Tibial nerve (tissue), 4 donors: ENCODE measurements at places on chromosomes 7 and 10.

DNA sequence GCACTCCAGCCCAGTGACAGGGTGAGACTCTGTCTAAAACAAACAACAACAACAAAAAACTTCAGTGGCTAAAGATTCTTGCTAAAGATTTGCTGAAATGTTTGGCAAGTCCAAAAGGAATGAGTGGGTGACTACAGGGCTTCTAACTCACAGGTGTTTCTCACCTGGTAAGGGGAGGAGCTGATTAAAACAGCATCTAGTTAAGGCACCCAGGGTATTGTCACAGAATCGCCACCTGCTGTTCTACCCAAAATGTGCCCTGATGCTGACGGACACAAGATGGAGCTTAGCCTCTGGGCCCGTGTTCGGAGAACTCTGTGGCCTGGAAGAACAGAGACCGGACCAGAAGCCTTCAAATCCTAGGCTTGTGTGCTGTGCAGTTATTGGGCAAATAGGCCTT is 336.0 kb upstream of the GALNT17 start:
- DNase-seq = no peak
- no peaks in the 10 kb centered on the region for H3K36me3 ChIP-seq
- H3K4me1 ChIP-seq = no peaks in the 10 kb centered on the region
- H3K27ac ChIP-seq = no peak overlapping the region
- no peak overlapping the region for H3K4me3 ChIP-seq

DNA sequence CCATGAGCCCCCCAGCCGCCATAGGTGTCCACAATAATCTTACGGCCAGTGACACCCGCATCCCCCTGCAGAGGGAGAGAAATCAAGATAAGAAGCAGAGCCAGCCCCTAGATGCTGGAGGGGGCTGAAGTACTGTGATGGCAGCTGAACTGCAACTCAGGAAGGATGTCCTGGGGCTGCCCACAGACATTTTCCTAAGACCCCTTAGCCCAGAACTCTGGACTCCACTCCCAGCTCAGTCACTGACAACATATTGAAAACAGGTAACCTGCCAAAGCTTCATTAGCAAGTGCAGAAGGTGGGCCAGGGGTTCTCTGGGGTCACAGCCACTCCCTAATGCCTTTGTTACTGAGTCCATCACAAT is 14.3 kb downstream of the MAT1A start:
- H3K36me3 ChIP-seq = no peaks in the 10 kb centered on the region
- no peaks in the 10 kb centered on the region for H3K27me3 ChIP-seq
- no peaks in the 10 kb centered on the region for H3K4me1 ChIP-seq

- no peaks in the 10 kb centered on the region for H3K36me3 ChIP-seq
- no peak overlapping the region for H3K27ac ChIP-seq
- no peak for DNase-seq
Observed at GRCh38 chr10:24494777-24495176, 228.9 kb downstream of the ARHGAP21 start.

- H3K4me3 ChIP-seq = no peak overlapping the region
- H3K27ac ChIP-seq = no peak overlapping the region
- no peaks in the 10 kb centered on the region for H3K27me3 ChIP-seq
- peaks cover under 1% of the 10 kb centered on the region for H3K4me1 ChIP-seq
Observed at GRCh38 chr10:5782174-5782573, 31.1 kb downstream of the GDI2 start.

- no peak for DNase-seq
- H3K4me1 ChIP-seq = no peaks in the 10 kb centered on the region
- no peak overlapping the region for H3K27ac ChIP-seq
Observed at GRCh38 chr10:52598936-52599335, 173.6 kb downstream of the MBL2 start.

DNA sequence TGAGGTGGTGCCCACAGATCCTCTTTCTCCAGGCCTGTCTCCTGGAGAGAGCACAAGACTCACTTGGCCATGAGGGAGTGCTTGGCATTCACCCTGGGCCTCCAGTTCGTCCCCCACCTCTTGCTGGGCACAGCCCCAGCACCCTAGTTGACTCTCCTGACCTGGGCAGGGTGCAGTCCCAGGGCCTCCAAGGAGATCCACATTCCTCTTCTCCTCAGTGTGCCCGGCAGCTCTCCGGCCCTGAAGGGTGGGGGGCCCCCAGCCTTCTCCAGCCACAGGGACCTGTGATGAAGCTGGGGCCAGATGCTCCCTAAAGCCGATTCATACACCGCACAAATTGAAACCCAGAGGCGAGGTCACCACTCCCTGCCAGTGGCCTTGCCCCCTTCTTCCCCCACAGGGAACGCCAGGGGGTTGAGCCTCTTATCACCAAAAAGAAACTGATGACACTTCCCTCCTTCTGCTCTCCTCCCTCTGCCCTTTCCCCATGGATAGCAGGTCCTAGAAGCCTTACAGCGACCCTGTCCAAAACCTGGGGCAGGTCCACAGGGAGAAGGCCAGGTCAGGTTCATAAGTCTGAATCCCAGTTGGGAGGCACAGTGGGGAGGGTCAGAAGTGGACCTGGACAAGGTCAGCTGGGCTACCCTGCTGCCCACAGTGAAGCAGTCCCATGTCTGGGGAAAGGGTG is 3.1 kb downstream of the EN2 start:
- no peak for DNase-seq
- H3K36me3 ChIP-seq = no peaks in the 10 kb centered on the region
- peaks cover 92% of the 10 kb centered on the region for H3K27me3 ChIP-seq
- H3K27ac ChIP-seq = no peak overlapping the region
- no peak overlapping the region for H3K4me3 ChIP-seq

GRCh38 chr10:122164023-122164601 is 107.0 kb upstream of the BTBD16 start:
- peak overlapping the region; percentile 52 for H3K4me3 ChIP-seq
- H3K36me3 ChIP-seq = no peaks in the 10 kb centered on the region
- H3K27me3 ChIP-seq = no peaks in the 10 kb centered on the region

DNA sequence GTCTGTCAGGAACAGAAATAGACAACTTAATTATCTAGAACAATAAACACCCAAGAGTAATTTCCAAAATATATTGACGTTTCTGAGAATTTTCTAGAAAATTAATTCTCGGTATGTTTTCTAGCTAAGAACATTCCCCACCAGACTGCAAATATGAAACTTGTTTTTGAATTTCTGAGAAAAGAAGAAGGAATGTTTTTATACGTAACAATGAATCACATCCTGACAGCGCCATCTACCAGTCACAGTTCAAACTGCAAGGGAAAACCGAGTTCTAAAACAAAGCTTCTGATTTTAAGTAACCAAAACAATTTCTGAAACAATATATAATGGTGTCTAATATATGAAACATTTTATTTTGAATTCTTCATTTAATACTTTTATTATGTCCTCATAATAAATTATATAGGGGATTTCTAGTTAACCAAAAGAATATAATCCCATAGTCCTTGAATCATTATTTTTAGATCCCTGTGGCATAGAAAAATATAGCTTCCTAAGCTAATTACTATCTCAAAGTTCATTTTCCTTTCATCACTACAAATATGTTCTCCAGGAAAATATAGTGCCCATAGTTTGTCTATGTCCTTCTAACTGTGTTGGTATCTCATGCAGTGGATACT is 34.5 kb upstream of the MEOX2 start:
- H3K36me3 ChIP-seq = no peaks in the 10 kb centered on the region
- DNase-seq = peak; percentile 68
- no peaks in the 10 kb centered on the region for H3K27me3 ChIP-seq

GRCh38 chr10:130254243-130254642 is 118.1 kb downstream of the GLRX3 start:
- H3K4me1 ChIP-seq = no peaks in the 10 kb centered on the region
- H3K4me3 ChIP-seq = no peak overlapping the region
- no peak overlapping the region for H3K27ac ChIP-seq

DNA sequence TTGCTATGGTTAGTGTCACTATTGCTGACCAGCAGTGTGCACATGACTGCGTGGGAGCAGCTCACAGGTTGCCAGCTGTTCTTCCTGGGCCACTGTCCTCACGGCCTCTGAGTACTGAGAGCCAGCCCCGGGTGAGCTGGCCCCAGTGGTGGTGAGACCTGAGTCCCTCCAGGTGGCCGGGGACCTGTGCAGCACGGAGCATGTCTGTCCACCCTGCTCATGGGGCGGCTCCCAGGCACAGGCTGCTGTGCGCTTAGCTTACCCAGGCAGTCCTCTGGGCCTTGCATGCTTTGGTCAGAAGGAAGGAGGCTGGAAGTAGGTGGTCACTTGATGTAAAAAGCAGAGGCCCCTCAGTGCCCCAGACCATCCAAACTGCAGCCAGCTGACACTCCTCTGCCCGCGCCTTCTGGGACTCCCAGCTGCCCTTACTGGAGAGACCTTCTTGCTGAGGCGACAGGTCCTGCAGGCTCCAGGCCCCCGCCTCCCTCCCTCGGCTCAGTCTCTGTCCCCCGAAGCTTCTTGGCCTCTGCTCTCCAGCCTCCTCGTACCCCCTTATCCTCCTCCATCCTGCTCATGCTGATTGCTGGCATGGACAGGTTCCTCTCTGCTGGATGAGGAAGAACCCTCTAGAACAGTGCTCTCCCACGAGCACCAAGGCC is 30.9 kb upstream of the DPYSL4 start:
- H3K27ac ChIP-seq = no peak overlapping the region
- DNase-seq = no peak
- no peaks in the 10 kb centered on the region for H3K27me3 ChIP-seq
- no peak overlapping the region for H3K4me3 ChIP-seq

DNA sequence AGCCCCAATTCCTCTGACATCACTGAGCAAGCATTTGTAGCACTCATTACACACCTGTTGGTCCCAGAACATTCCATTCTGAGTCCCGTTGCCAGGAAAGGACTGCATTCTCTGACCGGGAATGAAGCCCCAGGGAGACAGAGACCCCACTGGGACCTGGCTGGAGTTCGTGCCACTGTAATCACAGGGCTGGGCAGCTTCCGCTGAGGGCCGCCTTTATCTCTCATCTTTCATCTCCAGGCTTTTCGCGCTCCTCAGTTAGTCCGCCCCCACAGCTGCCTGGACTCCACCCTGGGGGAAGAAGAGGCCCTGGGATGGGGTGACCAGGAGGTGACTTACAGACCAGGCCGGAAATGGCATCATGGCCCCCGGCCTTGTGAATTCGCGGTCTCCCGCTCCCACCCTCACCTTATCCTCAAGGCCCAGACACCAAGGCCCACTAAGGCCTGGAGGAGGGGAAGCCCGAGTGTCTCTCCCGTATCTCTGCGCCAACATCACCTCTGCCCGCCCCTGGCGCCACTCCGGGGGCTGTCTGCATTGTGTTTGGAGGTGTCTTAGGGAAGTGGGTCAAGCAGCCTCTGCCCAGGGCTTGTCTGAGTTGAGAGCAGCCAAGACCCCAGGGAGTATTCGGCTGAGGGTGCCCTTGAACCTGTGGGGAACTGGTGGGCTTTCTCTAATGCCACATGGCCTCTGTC is 75.4 kb downstream of the PROSER2 start:
- no peak overlapping the region for H3K4me3 ChIP-seq
- H3K4me1 ChIP-seq = no peaks in the 10 kb centered on the region
- no peak for DNase-seq
- H3K36me3 ChIP-seq = no peaks in the 10 kb centered on the region
- H3K27me3 ChIP-seq = no peaks in the 10 kb centered on the region

DNA sequence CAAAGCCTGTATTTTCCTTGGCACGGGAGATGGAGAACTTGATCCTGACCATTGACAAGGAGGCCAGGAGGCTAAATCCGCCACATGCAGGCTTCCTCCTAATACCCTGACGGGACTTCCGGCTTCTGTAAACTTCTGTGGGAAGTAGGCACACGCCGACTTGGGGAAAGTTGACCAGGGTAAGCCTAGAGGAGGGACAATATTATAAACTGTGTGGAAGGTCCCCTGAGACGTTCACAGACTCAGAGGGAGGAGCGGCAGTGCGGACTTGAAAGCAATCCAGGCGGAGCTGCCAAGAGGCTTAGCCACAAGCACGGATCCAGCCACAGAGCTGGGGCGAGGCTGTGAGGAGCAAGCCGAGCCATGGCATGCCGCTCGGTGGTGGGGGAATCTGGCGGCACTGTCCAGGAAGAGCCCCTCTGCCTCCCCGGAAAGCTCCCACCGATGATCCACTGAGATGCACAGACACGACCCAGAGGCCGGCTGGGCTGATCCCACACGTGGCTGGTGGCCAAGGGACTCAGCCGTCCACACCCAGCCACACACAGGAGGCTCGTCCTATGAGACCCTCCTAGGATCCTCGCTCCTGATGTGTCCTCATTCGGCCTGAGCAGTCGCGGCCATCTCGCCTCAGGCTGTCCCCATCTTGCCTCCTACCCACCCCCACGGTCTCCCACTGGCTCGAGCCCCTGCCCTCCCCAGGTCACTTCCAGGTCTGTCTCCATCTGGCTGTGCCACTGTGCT is 40.0 kb upstream of the INSIG1 start:
- H3K27me3 ChIP-seq = no peaks in the 10 kb centered on the region
- no peaks in the 10 kb centered on the region for H3K36me3 ChIP-seq
- peaks cover 29% of the 10 kb centered on the region for H3K4me1 ChIP-seq

DNA sequence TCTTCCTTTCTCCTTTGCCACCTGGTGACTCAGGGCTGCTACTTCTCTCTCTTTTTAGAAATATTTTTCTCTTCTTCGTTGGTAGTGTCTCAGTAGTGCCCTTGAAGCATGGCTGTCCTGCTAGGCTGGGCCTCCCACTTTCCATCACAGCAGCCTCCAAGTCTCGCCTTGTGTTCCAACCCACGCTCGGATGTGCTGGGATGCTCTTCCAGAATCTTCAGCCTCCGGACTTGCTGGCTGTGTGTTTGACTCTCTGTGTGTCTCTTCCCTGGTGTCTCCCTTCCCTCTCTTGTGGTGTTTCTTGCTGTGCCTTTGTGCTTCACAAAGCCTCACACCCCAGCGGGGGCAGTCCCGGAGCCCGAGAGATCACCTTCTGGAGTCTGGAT is 100.5 kb downstream of the INPP5A start:
- H3K36me3 ChIP-seq = no peaks in the 10 kb centered on the region
- H3K4me1 ChIP-seq = peaks cover 13% of the 10 kb centered on the region
- H3K27ac ChIP-seq = no peak overlapping the region
- no peak for DNase-seq

DNA sequence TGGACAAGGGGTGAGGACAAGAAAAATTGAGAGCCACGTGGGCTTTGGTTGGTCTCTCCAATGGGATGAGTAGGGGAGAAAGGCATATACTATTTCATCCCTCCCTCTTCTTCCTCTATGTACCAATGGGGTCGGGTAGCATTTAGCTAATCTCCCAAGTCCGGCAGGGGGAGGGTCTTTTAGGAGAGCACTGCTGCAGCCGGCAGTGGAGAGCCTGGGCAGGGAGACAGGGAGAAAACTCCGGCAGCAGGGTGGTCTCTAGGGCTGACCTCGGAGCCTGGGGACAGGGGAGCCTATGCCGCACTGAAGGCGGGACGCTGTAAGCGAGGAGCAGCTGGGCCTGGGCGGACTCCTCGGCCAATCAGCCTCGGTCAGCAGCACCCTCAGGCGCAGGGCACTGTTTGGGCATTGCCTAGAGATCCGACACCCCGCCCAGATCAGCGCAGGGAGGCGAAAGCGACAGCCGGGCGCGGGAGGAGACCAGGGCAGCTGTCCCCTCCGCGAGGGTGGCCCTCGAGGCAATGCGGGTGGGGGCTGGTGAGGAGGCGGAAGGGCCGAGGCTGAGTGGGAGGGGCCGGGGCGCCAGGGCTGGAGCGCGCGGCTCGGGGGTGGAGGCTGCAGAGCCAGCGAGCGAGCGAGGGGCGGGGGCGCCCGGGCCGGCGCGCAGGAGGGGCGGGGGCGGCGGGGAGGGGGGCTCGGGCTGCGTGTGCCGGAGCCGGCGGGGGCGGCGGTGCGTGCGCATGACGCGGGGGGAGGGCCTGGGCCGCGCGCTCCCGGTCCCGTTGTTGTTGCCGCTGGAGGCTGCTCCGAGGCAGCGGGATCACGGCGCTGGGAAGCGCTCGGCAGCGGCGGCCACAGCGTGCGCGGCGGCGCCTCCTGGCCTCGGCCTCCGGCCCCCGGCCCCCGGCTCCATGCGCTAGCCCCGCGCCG is at the start of gene AGAP3:
Gene AGAP3 (plus strand): TSS at position 785 of the 930 bp plus-strand sequence. CDS start 267 bp downstream, outside the sequence.
- DNase-seq = peak; percentile 73
- H3K4me3 ChIP-seq = peak within 1 kb of the TSS; percentile 93
- no peaks in the 10 kb centered on the region for H3K36me3 ChIP-seq
- H3K27me3 ChIP-seq = no peaks in the 10 kb centered on the region
- H3K4me1 ChIP-seq = peaks cover 54% of the 10 kb centered on the region
